ENCODE measurements at places on chromosomes 11 and 22. TPM values are rescaled to one million over a fixed set of nuclear protein-coding genes. Genes with fewer than 3 reads are reported as not detected.

DNA sequence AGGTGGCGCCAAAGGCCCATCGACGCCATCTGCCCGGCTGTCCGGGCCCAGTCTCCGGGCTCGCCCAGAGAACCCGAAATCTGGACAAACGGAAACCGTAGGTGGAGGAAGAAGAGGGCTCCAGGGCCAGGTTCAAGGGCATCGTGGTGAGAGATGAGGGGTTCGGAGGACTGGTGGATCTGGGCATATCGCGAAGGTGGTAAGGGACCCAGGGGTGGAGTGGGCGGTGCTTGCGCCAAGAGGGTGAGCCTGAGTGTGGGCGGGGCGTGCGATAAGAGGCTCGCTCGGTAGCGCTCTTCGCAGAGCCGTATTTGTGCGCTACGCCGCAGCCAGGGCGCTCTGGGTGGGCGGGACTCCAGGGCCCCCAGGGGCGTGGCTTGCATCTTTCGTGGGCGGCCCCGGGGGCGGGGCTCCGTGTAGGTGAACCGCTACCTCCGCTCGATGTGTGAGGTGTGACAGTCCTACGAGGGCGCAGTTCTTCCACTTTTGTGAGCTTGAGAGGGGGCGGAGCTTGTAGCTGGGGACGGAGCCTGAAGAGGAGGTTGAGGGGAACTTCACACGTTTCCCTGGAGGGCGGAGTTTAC, 4.8 kb downstream of the CD248 start:
- H3K27me3 ChIP-seq: no peaks in the 10 kb centered on the region
- peak overlapping the region; percentile 59 for H3K4me3 ChIP-seq
- H3K36me3 ChIP-seq: no peaks in the 10 kb centered on the region
- peak; percentile 95 for DNase-seq
- H3K27ac ChIP-seq: peak overlapping the region; percentile 89

DNA sequence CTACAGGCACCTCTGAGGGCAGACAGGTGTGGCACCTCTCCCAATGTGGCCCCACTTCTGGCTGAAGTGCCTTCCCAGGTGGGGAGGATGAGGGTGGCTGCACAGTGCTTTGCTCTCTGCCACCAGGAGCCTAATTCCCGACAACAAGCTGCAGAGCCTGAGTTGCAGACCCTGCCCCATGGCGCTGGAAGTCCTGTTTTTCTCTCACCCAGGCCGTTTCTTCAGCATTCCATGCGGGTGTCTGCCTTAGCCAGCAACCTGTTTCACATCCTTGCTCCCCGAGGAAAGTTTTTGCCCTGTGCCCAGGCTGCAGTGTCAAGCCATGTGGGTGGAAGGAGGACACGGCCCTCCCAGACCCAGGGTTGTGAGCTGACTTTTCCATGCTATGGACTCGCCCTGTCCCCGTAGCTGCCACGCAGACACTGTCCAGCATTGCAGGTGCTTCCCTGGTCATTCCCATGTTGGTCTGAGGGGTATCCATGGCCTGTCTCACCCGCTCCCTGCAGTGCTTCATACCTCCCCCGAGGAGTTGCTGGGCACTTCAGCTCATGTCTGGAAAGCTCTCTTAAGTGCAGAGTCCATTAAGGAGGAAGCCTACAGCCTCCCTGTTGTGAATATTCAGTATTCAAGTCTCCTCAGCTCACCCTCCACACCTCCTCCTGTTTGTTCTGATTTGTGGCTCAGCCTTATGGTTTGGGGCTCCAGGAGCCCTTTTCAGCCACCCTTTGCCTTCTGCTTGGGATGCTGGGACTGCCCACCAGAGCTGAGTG, 2.9 kb downstream of the DAGLA start:
- H3K4me1 ChIP-seq: peaks cover 46% of the 10 kb centered on the region
- no peak overlapping the region for H3K4me3 ChIP-seq
- H3K36me3 ChIP-seq: no peaks in the 10 kb centered on the region
- H3K27ac ChIP-seq: peak overlapping the region; percentile 73
- no peak for DNase-seq

DNA sequence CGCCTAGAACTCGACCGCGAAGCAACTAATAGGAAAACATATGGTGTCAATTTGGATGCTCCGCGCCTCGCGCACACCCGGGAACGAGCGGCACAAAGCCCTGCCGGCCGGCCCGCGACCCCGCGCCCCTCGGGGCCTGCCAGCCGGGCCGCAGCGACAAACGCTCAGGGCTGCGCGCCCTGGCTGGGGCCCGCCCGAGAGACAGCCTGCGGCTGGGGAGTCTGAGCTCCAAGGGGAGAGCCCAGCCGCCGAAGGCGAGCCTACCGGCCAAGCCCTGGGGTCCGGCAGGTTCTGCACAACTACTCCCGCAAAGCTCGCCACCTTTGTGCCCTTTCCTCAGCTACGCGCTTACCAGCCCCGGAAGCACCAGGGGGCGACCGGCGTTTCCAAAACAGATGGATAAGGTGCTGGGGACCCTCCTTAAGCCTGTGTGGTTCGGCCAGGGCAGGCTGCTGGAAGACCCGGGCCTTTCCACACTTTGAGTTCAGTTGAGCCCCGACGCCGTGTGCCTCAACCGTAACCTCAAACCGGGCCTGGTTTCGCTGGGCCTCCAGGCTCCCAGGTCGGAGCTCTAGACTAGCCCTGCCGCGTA, 6.0 kb downstream of the PAX6 start:
- peaks cover 14% of the 10 kb centered on the region for H3K4me1 ChIP-seq
- H3K36me3 ChIP-seq: no peaks in the 10 kb centered on the region
- no peak for DNase-seq

GRCh38 chr11:77026221-77026620, 8.0 kb upstream of the B3GNT6 start:
- DNase-seq: no peak
- no peaks in the 10 kb centered on the region for H3K27me3 ChIP-seq
- H3K36me3 ChIP-seq: no peaks in the 10 kb centered on the region
- no peak overlapping the region for H3K4me3 ChIP-seq
- H3K27ac ChIP-seq: no peak overlapping the region

- peaks cover 20% of the 10 kb centered on the region for H3K4me1 ChIP-seq
- peak within 1 kb of the TSS; percentile 86 for H3K27ac ChIP-seq
- no peaks in the 10 kb centered on the region for H3K36me3 ChIP-seq
- no peak within 1 kb of the TSS for H3K4me3 ChIP-seq
- peak; percentile 52 for DNase-seq
Measured at GRCh38 chr22:42074132-42074811, at the start of gene PHETA2. Gene PHETA2, plus strand, starts transcription at chr22:42074248. Its CDS starts 3,046 bp downstream, at chr22:42077294.

- no peak within 1 kb of the TSS for H3K4me3 ChIP-seq
- H3K27ac ChIP-seq: peak within 1 kb of the TSS; percentile 38
- peak; percentile 21 for DNase-seq
- no peaks in the 10 kb centered on the region for H3K36me3 ChIP-seq
- H3K4me1 ChIP-seq: no peaks in the 10 kb centered on the region
Measured at GRCh38 chr11:102530558-102530957, at the start of gene MMP7. Gene MMP7, minus strand, starts transcription at chr11:102530747. Its CDS starts 47 bp downstream, at chr11:102530700.

DNA sequence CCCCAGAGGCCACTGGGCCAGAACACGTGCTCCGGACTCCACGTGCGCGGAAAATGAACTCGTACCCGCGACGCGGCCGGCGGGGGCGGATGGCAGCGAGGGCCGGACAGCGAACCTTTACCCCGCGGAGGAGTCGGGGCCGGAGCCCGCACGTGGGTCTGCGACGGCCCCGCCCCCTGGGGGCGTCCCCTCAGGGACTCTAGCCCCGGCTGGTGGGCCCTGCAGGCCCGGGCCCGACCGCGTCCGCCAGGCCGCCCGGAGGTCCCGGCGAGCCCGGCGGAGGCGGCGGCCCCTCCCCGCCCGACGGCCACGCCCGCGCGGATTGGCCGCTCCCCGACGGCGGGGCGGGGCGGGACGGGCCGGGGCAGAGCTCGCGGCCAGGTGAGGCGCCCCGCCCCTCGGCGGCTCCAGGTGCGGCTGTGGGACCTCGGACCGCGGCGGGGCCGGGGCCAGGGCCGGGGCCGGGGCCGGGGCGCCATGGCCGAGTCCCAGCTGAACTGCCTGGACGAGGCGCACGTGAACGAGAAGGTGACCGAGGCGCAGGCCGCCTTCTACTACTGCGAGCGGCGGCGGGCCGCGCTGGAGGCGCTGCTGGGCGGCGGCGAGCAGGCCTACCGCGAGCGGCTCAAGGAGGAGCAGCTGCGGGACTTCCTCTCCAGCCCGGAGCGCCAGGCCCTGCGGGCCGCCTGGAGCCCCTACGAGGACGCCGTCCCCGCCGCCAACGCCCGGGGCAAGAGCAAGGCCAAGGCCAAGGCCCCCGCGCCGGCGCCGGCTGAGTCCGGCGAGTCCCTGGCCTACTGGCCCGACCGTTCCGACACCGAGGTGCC, at the start of gene FAM83F:
TSS of gene FAM83F (plus strand) at position 389 of the 827 bp plus-strand sequence. CDS start at position 478, 89 bp downstream.
- H3K27ac ChIP-seq: peak within 1 kb of the TSS; percentile 84
- peaks cover 39% of the 10 kb centered on the region for H3K4me1 ChIP-seq
- peak within 1 kb of the TSS; percentile 18 for H3K4me3 ChIP-seq

DNA sequence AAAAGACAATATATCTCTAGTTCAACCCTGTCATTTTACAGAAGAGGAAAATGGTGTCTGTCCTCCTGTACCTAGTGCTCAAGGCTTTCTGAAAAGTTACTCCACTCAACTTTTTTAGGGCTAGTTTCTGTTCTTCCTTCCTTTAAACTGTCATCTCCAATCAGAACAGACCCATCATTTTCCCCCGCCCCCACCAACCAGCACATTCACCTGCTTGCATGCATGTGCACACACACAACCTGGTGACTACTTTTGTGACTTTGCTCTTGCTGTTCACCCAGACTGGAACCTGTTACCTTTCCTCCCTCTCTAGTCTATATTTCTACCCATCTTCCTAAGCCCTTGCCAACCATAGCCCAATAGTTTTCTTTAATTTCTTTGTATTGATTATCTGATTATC, 5.6 kb downstream of the FBXO7 start:
- H3K4me1 ChIP-seq: peaks cover 16% of the 10 kb centered on the region
- H3K27me3 ChIP-seq: no peaks in the 10 kb centered on the region
- H3K36me3 ChIP-seq: no peaks in the 10 kb centered on the region
- H3K27ac ChIP-seq: no peak overlapping the region
- H3K4me3 ChIP-seq: no peak overlapping the region

DNA sequence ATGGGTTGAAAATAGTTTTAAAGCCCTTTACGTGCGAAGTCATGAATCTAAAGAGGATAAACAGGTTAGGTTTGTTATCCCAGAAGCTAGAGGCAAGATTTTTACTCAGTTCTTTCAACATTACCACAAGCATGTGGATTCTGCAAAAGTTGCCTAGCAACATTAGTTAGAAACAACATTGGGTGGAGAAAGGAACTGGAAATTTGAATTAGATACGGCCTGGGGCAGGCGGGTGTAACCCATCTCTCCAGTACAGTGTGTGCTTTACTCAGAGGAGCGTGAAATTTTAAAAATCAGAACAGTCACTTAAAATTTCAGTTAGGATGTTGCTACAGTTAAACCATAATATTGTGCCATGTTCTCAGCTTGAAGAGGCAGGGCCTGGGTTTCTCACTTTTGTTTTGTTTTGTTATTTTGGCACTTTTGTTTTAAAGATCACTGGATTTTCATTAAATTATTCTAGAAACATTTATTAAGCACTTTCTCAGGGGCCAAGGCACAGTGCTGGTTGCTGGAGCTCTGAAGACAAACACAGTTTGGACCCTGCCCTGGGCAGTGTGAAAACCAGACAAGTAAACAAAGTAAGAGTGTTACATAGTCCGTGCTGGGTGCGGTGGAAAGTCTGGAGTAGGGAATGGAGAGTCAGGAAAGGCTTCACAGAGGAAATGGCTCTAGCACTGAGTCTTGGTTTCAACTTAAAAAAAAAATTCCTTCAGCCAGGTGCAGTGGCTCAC, 4.4 kb upstream of the WEE1 start:
- peak; percentile 90 for DNase-seq
- H3K27me3 ChIP-seq: no peaks in the 10 kb centered on the region
- no peak overlapping the region for H3K4me3 ChIP-seq
- H3K4me1 ChIP-seq: peaks cover 43% of the 10 kb centered on the region

DNA sequence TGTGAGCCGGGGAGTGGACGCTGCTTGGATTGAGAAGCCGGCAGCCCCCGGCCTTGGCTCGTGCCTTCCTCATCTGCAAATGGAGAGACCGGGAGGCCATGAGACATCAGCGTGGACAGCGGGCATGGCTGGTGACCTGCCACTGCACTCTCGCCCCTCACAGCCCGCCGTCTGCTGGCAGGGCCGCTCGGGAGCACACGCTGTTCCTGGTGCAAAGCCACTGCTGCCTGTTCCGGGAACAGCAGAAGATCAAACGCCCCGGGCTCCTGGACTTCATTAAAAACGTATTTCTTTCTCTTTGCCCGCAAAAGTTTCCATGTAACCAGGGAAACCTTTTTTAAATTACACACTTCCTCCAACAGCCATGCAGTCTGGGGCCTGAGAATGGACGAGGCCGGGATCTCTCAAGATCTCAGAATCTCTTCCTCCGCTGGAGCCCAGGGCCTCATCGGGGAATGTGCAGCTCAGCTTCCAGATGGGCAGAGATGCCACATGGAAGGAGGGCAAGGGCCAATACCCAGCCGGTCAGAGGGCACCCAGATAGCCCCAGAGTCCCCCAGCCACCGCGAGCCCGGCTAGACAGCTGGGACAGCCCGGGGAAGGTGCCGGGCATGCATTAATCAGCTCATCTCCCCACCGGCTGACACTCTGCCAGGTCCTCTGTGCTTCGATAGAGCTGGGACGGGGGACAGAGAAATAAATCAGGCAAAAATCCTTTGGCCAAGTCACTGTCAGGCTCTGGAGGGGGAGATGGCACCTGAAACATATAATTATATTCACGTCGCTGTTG, 62.8 kb upstream of the PRR5 start:
- DNase-seq: peak; percentile 53
- H3K36me3 ChIP-seq: no peaks in the 10 kb centered on the region
- H3K4me1 ChIP-seq: peaks cover 22% of the 10 kb centered on the region
- no peak overlapping the region for H3K4me3 ChIP-seq
- no peaks in the 10 kb centered on the region for H3K27me3 ChIP-seq

DNA sequence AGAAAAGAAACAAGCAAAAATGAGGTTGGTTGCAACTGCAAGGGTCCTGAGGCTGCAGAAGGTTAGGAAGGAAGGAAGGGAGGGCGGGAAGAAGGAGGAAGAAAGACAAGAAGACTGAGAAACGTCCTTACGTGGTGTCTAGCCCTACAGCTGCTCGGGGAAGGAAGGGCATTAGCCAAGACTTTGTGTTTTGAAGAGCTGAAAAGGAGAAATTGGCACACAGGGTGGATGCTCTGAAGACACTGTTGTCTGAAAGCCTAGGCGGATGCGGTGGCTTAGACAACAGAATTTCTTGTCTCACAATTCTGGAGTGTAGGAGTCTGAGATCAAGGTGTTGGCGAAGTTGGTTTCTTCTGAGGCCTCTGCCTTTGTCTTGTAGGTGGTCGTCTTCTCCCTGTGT, 60.7 kb downstream of the MCM5 start:
- no peak overlapping the region for H3K4me3 ChIP-seq
- no peaks in the 10 kb centered on the region for H3K36me3 ChIP-seq
- no peak for DNase-seq
- no peaks in the 10 kb centered on the region for H3K4me1 ChIP-seq
- H3K27ac ChIP-seq: no peak overlapping the region
- H3K27me3 ChIP-seq: no peaks in the 10 kb centered on the region

DNA sequence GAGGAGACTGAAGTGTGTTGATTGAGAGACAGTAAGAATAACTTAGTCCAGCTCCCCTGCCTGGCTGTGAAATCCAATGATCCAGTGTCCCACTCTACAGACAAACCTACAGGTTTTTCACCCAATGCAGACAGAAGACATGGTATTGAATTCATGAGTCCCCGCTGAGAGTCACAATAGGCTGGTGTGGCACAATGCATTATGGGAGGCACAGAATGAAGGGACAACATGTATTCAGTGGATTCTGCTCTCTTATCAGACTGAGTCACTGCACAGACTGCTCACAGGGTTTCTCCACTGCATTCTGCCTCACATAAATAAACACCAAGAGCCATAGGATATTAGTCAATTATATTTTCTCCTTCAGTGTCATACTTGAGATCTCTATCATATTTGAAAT, 55.2 kb upstream of the TOP3B start:
- H3K27ac ChIP-seq: peak overlapping the region; percentile 23
- H3K4me1 ChIP-seq: peaks cover 10% of the 10 kb centered on the region
- H3K27me3 ChIP-seq: peaks cover 8% of the 10 kb centered on the region

Gene TMEM223
- polyA plus RNA-seq: 36.1 TPM

Gene TRIM68
- 5.9 TPM for polyA plus RNA-seq

Gene RRP7A
- polyA plus RNA-seq: 51.6 TPM

Gene SMTNL1
- 0.19 TPM for polyA plus RNA-seq

Gene NOX4
- polyA plus RNA-seq: 5.5 TPM

Gene HDHD5
- polyA plus RNA-seq: 46.4 TPM

Gene TREH
- 10.7 TPM for polyA plus RNA-seq
